ENCODE measurements at places on chromosomes 2 and 18. TPM values are rescaled to one million over a fixed set of nuclear protein-coding genes. Genes with fewer than 3 reads are reported as not detected.
A peak's percentile ranks its signal among the peaks of the same experiment; 100 is the strongest.

TRAPPC12 gene
- 155 TPM for total RNA-seq

IL1F10 gene
- not detected for total RNA-seq

DNA sequence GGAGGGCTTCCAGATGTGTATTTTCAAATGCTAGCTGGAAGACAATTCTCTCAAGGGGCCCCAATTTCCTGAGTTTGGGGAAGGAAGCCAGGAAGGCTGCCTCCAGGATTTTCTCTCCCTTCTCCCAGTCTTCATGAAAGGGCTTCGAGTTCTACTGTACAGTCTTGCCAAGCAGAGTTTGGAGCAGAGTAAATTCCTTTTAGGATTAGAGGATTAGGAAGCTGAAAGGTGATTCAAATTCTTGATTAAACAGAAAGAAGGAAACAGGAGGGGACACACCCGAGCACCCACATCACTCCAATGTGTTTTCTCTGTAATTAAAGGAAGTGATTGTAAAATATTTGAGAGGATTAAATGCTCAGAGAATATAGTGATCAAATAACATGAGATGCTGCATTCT is 217.8 kb downstream of the SETBP1 start:
- DNase-seq = no peak
- H3K4me3 ChIP-seq = no peak overlapping the region
- H3K36me3 ChIP-seq = no peaks in the 10 kb centered on the region

GRCh38 chr18:79576686-79577351 is 102.8 kb upstream of the CTDP1 start:
- no peak overlapping the region for H3K27ac ChIP-seq
- H3K4me3 ChIP-seq = no peak overlapping the region
- H3K4me1 ChIP-seq = no peaks in the 10 kb centered on the region
- no peaks in the 10 kb centered on the region for H3K27me3 ChIP-seq

DNA sequence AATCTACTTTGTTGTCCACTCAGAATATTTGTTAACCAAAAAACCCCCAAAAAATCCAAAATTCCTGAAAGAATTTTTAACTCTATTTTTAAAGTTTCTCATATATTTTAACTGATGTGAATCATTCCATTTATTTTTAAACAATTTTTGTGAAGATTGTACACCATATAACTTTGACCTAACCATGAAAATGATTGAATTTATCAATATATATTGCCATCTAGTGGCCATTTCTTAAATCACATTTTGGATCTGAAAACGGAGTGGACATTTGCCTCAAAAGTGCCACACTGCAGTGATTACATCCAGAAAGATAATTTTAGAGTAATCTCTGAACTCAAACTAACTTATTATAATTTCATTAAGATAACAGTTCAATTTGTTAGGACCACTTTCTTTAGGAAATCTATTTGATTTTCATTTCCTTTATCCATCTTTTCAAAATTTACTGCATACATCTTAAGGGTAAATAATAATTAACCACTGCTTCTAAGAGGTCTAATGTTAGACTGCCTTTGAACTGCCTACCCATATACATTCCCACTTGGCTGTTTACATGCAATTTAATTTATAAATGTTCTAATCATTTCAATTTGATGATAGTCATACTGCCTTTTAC is 71.1 kb downstream of the DSC3 start:
- H3K4me3 ChIP-seq = no peak overlapping the region
- no peak overlapping the region for H3K27ac ChIP-seq
- no peak for DNase-seq

DNA sequence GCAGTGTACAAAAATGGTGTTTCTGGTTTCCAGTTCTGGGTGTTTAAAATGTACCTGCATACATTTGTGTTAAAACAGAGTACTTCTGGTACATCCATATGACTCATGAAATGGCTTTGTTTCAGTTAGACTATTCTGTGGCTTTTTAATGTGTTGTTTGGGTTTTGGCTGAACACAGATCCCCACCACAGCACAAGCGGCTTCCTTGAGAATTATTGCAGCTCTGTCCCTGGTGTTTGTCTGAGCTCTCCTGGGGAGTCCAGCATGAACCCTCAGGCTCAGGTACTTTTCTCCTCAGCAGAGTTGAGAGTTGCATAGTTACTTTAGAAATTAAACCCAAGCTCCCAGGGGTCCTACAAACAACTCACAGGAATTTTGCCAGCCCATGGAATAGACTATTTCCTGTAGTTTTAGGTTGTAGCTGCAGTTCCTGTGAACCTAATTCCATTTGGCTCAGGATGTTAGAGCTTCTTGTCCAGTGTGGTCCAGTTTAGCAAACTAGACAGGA is 64.8 kb upstream of the EML6 start:
- H3K36me3 ChIP-seq = peaks cover 14% of the 10 kb centered on the region
- H3K27ac ChIP-seq = no peak overlapping the region
- H3K27me3 ChIP-seq = no peaks in the 10 kb centered on the region

DNA sequence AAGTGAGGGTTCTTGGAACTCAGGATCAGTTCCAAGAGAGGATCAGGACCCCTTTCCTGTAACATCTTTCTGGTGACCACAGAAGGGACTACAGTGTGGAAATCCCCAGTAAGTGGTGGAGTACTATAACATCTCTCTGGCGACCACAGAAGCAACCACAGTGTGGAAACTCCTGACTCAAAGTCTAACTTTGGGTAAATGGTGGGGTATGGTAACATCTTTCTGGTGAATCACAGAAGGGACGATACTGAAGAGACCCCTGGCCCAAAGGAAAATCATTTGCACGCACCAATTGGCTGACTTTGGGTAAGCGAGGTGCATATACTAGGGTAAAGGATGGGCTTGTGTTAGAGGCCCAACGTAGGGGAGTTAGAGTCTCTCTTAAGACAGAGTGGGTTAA is 56.3 kb upstream of the GULP1 start:
- DNase-seq = no peak
- H3K27ac ChIP-seq = no peak overlapping the region

DNA sequence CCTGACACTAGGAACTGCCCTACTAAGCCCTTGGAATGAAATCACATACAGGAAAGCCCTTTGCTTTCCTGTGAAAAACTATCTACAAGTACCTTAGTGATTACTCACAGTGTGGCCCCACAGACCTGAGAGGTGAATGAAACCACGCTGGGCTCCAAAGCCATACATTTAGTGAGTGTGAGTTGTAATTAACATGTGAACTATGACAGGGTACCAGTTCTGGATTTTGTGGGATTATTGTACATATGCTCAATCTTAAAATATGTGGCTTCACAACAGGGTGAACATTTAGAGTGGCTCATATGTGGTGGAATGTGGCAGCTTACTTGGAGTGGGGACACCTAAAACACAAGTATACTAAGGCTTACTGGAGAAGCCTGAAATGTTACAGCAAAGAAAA is 12.3 kb downstream of the KCTD1 start:
- no peaks in the 10 kb centered on the region for H3K27me3 ChIP-seq
- H3K27ac ChIP-seq = no peak overlapping the region
- no peaks in the 10 kb centered on the region for H3K4me1 ChIP-seq
- no peak for DNase-seq
- no peak overlapping the region for H3K4me3 ChIP-seq

DNA sequence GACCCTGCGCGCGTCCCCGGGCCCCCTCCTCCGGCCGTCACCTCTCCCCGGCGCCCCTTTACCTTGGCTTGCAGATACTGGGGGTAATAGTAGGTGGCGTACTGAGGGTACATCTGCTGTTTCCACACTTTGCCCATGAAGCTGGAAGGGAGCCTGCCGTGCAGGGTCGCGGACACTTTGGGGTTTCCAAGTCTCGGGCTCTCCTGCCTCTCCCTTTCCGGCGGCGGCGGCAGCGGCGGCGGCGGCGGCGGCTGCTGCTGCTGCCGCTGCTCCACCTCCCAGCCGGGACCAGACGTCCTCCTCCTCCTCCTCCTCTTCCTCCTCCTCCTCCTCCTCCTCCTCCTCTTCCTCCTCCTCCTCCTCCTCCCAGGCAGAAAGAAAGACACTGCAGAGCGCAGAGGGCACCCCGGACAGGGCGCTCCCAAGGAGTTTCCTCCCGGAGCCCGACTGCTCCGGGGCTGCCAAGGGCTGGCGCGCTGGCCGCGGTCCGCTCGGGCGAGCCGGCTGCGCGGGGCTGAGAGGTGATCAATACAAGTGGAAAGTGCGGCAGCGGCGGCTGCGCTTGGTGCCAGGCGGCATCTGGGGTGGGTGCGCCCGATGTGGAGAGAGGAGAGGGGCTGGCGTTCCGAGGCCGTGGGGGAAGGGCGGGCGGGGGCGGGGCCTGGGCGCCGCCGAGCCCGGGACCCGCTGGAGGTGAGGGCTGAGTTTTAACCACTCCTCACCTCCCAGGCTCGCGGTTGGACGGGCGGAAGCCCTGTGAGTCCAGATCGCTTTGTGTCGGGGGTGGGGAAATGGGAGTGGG is at the start of gene RBMS1:
TSS of gene RBMS1 (minus strand) at position 581 of the 802 bp plus-strand sequence. CDS start at position 137, 444 bp downstream.
- peak within 1 kb of the TSS; percentile 94 for H3K4me3 ChIP-seq
- H3K4me1 ChIP-seq = peaks cover 10% of the 10 kb centered on the region
- no peak for DNase-seq
- no peaks in the 10 kb centered on the region for H3K36me3 ChIP-seq
- peaks cover 18% of the 10 kb centered on the region for H3K27me3 ChIP-seq

DNA sequence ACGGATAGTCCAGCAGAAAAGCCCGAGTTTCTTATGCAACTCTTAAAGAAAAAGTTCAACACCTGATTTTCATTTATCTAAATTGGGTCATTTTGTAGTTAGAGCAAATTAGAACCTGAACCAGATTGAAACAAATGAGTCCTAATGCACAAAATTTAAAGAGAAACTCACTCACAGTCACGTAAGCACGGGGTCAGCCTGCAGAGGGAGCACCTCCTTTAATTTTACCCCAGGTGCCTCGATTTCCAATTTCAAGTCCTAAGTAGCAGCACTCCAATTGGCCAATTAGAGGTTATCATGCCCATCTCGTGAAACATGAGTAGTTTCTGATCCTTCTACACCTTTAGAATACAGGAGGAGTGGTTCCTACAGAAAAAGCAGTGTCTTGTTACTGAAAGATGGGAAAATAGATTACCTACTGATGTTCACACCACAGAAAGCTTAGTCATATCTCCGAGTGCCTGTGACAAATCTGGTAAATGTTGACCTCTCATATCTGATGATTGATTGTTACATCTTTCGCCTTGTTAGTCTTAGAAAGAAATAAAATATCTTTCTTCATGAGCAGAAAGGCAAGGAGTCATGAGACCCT is 1929.8 kb upstream of the LRRTM1 start:
- DNase-seq = no peak
- no peak overlapping the region for H3K4me3 ChIP-seq
- H3K4me1 ChIP-seq = peaks cover 2% of the 10 kb centered on the region
- H3K36me3 ChIP-seq = no peaks in the 10 kb centered on the region
- no peaks in the 10 kb centered on the region for H3K27me3 ChIP-seq

DNA sequence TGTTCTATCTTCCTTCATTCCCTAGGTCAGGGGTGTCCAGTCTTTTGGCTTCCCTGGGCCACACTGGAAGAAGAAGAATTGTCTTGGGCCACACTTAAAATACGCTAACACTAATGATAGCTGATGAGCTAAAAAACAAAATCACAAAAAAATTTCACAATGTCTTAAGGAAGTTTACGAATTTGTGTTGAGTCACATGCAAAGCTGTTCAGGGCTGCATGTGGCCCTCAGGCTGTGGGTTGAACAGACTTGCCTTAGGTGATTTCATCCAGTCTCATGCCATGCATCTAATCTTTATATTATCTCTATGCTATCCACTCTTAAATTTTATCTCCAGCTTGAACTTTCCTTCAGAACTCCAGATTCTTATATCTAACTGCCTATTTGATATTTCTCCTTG is 80.1 kb downstream of the CCDC85A start:
- H3K4me3 ChIP-seq = no peak overlapping the region
- no peak overlapping the region for H3K27ac ChIP-seq
- H3K4me1 ChIP-seq = no peaks in the 10 kb centered on the region

All from natural killer cell treated with Interleukin-12 subunit alpha and Interleukin-12 subunit beta and Interleukin-15 and Interleukin-18, amount 100 ng/mL, for 72 hours (primary cell).